HT1080 (cell line): ENCODE measurements at places on chromosomes 1 and 21.

- no peak for DNase-seq
Observed at GRCh38 chr1:203189951-203190352, 3.4 kb upstream of the CHI3L1 start.

GRCh38 chr1:40856656-40857302, 5.4 kb downstream of the CITED4 start:
- DNase-seq, result no peak

DNA sequence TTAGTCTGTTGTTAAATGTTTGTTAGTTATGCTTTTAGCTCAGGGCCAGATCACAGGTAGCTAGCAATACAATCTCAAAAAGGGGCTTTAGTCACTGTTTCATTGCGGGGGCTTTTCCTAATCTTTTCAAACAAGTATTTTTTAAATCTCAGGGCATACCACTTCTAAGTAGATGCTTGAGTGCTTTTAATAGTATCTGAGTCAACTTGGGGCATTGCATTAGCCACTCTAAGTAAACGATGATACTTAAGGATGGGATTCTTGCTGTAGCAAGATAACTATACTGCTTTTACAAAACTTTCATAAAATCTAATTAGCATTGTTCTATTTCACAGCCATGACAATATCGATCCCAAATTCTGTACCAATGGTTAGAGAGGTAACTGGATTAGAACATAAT, 11.6 kb downstream of the CDC42BPA start:
- no peak for DNase-seq

DNA sequence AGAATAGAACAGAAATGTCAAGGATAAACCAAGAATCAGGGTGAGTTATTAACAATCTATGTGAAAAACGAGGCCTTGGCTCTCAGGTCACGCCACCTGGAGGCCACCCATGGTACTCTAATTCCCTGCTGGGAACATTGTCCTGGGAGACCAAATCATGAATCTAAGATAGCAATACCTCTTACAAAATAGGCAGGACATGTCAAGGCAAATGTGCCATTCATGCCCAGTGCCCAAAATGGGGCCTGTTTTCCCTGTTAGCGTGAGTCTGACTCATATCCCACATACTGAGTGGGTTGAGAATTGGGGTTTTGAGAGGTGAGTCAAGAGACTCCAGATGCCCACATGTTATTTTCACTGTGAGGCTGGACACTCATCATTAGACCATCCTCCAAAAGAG, 380.8 kb downstream of the HHIPL2 start:
- peak; percentile 97 for DNase-seq

DNA sequence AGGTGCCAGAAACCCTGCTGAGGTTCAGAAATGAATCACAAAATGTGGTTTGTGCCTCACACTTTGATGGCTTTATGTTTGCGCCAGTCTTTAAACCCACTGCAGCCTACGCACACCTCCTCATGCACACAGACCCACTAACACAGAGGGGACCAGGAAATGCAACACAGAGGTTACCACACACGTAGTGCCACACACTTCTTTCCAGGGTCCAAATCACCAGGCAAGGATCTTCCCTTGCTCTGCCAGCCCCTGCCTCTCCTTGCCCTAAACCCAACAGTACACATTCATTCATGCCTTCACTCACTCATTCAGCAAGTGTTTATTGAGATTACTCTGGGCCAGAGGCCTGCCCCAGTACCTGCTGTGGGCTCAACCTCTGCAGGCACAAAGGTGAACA, 17.5 kb downstream of the MAB21L3 start:
- DNase-seq, result no peak

DNA sequence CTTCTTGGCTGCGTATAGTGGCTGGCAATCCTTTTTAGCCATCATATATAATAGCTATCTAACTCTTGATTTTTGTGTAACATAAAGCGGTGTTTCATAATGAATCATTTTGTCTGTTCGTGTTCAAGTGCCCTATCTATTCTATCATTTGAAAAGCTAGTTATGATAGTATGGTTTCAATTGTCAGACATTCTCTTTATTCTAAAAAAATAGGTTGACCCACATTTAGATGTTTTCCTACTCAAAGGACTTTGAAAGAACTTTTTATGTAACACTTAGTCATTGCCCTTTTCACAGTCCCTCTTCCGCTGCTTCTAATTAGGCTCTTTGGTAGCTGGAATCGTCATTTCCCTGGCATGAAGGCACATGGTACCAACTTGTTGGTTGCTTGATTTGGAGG, 272.2 kb upstream of the B3GALT2 start:
- no peak for DNase-seq

- DNase-seq, result no peak
Observed at GRCh38 chr1:11279630-11280029, 6.6 kb downstream of the UBIAD1 start.
